ENCODE measurements at places on chromosomes 12 and 14.

DNA sequence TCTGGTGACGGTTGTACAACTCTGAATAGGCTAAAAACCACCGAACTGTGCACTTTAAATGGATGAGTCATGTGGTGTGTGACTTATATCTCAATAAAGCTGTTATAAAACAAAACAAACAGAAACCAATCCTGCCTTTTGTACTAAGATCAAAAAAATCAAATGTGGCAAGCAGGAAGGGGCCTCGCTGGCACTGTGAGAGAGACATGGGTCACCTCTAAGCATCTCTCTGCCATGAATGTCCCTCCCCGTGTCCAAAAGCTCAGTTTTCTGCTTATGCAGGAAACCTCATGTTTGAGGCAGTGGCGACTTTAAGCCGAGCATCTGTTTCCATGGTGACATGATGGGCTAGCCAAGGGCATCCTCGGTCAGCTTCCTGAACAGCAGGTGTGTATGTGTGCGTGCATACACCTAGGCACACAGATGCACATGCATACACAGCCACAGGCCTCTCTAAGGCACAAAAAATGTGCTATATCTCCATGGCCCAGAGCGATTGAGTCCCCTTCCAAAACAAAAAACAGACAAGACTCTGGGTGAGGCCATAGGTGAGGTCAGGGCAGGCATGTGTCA, 44.4 kb downstream of the ARL6IP4 start:
- DNase-seq, result no peak

- DNase-seq, result no peak
Measured at GRCh38 chr14:75589931-75590330, 11.5 kb downstream of the FLVCR2 start.

DNA sequence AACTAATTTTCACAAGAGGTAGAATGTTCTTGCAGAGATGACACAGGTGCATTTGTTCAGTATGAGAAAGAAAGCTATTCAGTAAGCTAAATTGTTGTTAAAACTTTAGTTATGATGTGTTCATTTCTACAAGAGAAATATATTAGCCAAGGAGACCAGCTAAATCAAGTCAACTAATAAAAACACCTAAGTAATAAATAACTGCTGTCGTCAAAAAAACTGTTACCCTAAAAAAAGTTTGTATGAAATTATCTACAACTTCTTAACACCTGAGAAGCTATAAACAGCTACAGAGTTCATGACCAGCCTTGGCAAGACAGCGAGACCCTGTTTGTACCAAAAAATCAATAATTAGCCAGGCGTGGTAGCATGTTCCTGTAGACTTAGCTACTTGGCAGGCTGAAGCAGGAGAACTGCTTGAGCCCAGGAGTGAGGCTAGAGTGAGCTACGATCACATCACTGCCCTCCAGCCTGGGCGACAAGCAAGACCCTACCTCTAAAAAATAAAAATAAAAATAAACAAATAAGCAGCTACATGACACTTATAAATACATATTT, 67.6 kb upstream of the AP4S1 start:
- no peak for DNase-seq

DNA sequence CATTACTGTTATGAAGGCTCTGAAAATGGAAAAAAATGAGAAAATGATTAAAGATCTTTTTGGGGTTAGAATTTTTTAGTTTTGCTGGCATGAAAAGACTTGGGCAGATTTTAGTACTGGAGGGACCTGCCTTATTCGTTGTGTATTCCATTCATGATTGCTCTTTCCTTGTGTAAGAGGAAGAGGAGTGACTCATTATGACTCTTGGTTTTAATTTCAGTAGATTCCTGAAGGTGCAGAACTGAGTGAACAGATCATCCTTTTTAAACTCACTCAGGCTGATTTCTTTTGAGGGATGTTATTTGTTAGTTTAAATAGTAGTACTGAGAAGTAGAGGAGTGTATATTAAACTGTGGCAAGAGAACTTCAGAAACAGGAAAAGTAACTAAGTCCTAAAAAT, 41.6 kb downstream of the AKAP6 start:
- no peak for DNase-seq

- no peak for DNase-seq
Measured at GRCh38 chr14:100567009-100567876, 20.0 kb downstream of the BEGAIN start.

GRCh38 chr14:61418746-61419145, 97.4 kb downstream of the PRKCH start:
- DNase-seq, result no peak

- no peak for DNase-seq
Measured at GRCh38 chr14:39434401-39434800, 2.2 kb upstream of the FBXO33 start.

DNA sequence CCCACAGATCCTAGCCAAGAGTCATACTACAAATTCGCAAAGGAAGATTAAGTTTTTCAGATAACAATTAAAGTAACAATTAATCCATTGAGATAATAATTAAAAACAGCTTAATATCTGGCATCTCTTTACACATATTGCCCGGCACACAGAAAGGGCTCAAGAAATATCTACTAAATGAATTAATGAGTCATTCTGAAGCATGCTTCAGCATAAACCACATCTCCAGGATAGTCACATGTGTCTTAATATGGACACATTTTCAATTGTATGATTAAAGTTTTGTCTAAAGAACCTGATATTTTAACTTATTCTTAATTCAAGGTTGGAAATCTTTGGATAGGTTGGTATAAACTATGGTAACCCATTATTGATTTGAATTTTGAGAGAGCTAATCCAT, 9.6 kb downstream of the ITPR2 start:
- no peak for DNase-seq

DNA sequence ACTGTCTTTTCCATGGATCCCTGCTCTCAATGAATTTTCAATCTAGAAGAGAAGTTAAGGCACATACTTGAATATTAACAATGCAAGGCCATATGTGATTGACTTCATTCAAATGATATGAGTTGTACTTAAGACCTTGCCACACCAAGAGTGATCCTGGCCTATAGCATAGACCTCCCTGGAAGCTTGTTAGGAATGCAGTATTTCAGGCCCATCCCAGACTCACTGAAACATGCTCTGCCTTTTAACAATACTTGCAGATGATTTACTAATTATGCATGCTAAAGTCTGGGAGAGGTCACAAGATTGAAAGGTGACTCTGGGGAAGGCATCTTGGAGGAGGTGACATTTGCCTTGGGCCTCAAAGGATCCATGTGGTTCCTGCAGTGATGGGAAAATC, 43.2 kb downstream of the RFX4 start:
- DNase-seq, result no peak

GRCh38 chr12:44431647-44432343, 444.3 kb downstream of the NELL2 start:
- DNase-seq, result no peak

DNA sequence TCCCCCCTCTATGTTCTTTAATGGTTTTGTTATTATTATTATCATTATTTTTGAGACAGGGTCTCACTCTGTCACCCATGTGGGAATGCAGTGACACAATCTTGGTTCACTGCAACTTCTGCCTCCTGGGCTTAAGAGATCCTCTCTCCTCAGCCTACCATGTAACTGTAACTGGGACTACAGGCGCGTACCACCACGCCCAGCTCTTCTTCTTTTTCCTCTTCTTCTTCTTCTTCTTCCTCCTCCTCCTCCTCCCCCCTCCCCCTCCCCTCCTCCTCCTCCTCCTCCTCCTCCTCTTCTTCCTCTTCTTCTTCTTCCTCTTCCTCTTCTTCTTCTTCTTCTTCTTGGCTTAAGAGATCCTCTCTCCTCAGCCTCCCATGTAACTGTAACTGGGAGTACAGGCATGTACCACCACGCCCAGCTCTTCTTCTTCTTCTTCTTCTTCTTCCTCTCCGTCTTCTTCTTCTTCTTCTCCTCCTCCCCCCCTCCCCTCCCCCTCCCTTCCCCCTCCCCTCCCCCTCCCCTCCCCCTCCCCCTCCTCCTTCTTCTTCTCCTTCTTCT, 5.4 kb upstream of the KRT7 start:
- no peak for DNase-seq

DNA sequence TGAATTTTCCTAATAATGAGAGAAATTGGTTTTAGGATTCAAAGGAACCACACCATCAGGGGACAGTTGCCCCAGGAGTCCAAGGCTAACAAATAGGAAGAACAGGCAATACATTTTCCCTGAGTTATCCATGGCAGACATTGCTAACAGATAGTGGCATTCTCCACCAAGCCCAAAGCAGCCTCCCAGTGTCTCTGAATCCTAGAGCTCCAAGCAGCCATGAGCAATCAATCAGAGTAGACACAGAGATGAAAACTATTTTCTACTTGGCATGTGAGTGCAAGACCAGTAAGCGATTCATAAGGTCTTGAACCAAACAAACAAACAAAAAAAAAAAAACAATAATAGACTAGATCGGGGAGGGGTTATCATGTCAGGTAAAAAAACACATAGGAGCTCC, 515.7 kb downstream of the MED13L start:
- DNase-seq, result no peak

DNA sequence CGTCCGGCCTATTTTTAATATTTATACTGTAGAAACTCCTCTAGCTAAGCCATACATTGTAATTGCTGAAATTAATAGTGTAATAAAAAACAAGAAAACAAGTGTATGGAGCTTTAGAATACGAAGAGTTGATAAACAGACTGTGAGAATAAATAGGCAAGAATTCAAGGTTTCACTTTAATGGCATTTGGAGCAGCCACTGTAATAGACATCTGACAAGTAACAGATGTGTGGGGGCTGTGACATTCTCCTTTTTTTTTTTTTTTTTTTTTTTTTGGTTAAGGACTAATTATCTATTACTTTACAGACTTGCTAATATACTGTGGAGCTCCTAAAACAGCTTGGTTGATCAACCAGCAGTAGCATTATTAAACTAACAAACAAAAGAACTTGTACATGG, 42.1 kb upstream of the CFAP54 start:
- no peak for DNase-seq

- no peak for DNase-seq
Measured at GRCh38 chr12:85206543-85206942, 73.5 kb upstream of the ALX1 start.

DNA sequence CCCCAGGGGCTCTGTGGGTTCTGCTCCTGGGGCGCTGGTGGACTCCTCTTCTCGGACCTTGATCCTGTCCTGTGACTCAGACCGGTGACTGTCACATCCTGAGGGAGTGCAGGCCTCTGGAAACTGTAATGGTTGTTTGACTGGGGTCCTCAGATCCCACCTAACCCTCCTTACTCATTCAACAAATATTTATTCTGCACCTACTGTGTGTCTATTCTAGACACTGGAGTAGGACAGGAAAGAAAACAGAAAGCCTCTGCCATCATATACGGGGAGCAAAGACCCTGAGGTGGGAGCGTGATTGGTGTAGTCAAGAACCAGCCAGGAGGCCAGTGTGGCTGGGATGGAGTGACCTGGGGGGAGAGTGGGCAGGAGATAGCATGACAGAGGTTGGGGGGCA, 47.6 kb downstream of the ESRRB start:
- DNase-seq, result no peak

DNA sequence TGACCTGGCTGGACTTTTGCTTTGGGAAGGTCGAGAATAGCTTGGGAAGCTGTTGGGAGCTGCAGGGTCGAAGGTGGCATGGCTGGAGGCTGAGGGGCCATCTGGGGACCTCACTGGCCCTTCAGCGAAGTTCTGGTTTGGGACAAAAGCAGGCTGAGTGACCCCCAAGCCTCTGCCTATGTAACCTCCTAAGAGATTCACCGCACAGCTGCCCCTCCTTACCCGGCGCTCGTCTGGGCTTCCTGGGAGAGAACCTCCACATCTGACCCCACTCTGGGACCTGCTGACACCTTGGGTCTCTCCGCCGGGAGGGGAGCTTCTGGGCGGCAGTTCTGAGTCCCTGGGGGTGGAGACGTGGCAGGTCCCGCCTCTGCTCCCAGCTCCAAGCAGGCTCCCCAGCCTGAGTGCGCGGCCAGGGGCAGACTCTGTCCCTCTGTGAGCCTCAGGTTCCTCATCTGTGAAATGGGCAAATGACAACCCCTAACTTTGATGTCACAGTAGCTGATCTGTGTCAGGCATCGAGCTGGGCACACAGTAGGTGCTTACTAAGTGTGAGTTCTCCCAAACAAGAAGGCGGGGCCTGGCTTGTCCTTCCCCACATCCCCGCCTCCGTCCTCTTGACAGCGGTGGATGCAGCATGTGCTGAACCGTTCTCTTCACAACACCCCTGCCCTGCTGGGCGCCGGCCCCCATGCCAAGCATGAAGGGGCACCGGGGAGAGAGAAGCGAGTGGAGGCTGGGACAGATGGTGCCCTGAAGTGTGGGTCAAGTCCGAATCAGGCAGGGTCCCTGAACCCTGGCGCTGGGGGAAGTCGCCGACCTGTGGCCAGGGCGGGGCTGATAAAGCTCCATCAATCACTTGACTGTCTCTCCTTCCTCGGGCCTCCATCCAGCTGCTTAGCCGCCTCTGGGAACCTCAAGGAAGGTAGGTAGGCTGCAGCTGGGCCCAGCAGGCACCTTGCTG, 3.8 kb downstream of the EXOC3L4 start:
- no peak for DNase-seq

DNA sequence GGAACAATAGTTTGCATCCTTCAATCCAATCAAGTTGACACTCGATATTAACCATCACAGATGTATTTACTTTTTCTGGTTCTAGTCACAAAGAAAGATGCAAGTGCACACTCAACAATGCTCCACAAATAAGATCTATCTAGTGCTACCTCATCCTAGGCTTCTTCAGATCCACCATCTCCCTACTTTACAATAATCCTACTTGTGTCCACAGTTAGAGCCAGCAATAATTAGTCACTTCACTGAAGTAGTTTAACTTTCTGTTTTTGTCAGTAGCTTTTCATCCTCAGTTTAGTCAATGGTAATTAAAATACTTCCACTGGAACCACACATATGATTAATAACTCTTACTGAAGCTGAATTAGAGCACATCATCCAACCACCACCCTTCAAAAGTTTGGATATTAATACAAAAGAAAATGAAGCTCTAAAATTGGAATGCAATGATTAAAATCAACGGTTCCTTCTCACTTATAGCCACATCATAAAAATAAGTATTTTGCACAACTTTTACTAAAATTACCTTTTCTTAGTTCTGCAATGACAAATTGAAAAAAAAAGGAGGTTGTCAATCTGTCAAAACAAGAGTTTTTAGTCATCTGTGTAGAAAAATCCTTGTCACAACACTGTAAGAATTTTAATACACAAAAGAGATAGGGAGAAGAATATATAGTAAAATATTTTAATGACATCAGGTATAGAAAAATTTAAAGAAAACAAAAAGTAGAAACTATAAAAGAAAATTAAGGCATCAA, 28.2 kb upstream of the SNRPF start:
- no peak for DNase-seq

DNA sequence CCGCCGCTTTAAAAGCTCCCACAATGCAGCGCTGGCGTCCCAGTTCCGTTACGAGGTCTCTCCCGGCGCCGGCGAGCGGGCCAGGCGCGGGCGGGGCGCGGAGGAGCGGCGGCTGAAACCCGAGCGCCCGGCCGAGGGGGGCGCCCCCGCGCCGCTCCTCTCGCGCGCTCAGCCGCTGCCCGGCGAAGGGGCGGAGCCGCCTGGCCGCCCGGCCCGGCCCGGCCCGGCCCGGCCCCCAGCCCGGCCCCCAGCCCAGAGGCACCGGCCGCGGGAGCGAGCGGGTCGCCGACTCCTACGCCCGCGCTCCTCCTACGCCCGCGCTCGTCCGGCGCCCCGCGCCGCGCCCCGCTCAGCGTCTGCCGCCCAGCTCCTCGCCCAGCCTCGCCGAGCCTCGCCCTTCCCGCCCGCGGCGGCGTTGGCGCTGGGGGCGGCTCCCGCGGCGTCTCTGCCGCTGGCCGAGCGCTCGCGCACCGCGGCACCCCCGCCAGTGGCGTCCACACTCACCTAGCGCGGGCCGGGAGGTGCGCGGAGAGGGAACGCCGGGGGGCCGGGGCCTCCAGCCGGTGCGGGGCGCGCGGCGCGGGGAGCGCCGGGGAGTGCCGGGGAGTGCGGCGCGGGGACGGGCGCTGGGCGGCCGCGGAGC, at the start of gene RASSF8:
Gene RASSF8, plus strand, starts transcription at position 255 of the 643 bp plus-strand sequence. CDS start 96,662 bp downstream, outside the sequence.
- DNase-seq, result no peak

All from CD8-positive, alpha-beta T cell (primary cell).